ENCODE measurements at places on chromosomes 12 and 14.

- DNase-seq = no peak
Measured at GRCh38 chr14:105171004-105171673, 2.6 kb upstream of the JAG2 start.

DNA sequence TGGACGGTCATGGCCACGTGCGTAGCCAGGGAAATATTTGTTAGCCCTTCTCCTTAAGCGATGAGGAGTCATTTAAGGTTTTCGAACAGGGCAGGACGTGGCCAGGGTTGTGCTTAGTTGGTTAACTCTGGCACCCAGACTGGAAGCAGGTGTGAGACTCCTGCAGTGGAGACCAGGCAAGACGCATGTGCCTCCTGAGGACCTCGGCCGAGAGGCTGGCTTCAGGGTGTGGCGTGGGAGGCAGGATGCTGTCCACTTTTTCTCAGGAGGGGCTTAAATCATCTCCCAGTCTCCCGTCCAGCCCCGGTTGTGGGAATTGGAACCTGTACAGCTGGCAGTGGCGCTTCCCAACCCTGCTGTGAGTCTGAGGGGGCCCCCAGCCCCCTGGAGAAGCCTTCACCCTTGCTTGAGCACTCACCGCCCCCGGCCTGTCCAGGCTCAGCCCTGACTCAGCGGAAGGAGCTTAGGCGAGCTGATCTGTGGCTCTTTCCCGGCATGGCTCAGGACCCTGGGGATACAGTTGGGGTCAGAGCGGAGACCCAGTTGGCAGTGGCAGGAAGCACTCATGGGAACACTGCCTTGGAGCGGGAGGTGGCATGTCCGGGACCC lies 46.3 kb upstream of the TSPAN9 start:
- DNase-seq = no peak

DNA sequence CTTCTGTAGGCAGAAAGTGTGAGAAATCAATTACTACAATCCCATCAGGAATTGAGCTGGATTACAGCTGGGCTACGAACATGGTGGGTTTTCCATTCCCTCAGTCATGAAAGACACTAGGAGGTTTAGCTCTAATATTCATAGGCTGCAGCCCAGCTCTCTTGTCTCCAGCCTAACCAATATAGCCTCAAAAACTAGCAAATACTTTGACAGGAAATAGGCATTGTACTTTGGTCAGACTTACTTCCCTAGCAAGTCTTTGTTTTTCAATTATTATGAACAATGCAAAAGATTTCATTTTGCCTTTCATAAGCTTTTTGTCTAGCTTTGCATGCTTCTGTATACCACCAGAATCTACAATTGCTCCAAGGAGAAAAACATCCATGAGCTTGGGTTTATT lies 296.2 kb downstream of the GPHN start:
- DNase-seq = no peak

GRCh38 chr12:608413-608812 lies 54.8 kb downstream of the NINJ2 start:
- DNase-seq = no peak

DNA sequence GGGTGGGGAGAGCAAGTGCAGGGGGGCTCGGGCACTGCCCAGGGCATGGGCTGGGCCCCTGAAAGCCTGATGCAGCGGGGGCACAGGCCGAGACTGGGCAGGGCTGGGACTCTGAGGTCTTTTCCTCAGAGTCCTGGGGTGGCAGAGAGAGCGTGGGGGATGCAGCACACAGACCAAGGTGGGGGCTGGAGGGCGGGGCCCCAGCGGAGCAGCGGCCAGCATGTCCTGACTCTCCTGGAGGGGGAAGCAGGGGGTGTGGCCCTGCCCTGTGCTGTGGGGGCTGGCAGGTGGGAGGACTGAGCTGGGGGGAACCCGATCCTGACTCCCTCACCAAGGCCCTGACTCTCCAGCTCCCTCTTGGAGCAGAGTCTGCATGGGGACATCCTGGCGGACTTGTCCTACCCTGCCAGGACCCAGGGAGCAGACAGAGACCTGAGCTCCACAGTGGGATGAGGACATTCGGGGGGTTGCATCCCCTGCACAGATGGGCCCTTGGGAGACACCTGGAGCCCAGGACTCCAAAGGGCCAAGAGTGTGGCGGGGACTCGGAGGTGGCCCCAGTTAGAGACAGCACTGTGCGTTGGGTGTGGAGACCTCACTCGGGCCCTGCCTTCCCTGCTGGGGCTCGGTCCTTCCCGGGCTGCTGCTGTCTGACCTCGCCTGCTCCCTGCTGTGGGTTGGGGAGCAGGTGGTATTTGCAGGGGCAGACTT lies 326.1 kb downstream of the TMEM121 start:
- DNase-seq = no peak

DNA sequence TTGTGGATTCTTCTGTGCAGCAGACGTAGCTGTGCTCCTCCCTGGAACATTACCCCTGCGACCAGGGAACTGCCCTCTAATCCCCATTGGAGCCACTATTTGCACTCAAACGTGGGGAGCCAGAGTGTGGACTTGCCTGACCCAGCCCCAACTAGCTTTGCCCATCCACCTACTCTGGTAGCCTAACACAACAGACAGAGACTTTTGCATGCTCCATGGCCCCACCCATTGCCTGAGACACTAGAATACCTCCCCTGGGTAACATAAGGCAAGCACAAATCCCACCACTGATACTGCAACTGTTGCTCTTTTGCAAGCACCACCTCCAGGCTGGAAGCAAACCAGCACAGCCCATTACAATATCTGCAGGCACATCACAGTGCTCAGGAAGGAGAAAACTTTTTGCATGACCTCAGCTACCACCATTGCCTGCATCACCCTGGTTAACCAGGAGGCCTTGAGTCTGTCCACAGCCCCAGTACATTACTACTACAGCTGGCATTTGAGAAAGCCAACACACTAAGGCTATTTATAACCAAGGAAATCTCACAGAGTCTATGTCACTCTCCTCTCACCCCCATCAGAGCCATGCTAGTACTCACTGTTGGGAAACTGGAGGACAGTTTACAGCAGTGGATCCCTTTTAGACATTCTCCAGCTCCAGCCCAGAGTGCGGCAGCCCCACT lies 15.0 kb downstream of the CEP128 start:
- DNase-seq = no peak

DNA sequence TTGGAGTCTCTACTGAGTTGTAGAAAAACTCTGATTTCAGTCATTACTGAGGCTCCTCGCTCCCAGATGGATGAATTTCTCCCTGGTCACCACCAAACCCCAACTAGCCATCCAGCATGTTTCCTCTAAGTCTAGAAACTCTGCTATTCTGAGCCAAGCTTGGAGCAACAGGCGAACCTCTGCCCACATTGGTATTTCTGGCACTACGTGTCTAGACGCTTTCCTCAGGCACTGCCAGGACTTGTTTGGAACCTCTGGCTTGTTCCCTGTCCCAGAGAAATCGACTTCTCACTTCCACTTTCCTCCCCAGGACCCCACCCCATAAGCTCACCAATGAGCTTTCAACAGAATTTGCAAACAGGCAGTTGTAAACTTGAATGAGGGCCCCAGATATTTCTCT lies 27.6 kb downstream of the WSCD2 start:
- no peak for DNase-seq

DNA sequence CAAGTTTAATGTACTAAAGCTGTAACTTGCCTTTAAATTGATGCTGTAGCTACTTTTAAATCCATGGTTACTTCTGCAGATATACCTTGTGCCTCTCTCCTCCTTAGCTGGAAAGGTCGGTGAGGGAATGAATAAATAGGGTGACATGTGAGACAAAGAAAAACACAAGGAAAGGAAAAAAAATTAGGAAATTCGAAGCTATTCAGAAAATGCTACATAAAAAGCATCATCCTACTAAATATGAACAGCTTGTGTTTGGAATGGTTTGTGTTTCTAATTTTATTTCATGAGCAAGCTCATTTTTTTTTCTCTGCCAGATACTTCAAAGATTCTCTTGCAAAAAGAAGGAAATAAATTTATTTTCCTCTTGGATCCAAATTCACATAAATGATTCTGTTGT lies 186.3 kb upstream of the NUDT4 start:
- DNase-seq = no peak

DNA sequence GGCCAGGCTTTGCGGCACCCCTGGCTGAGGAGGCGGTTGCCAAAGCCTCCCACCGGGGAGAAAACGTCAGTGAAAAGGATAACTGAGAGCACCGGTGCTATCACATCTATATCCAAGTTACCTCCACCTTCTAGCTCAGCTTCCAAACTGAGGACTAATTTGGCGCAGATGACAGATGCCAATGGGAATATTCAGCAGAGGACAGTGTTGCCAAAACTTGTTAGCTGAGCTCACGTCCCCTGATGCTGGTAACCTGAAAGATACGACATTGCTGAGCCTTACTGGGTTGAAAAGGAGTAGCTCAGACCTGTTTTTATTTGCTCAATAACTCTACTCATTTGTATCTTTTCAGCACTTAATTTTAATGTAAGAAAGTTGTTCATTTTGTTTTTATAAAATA lies 9.9 kb downstream of the DYRK2 start:
- no peak for DNase-seq

DNA sequence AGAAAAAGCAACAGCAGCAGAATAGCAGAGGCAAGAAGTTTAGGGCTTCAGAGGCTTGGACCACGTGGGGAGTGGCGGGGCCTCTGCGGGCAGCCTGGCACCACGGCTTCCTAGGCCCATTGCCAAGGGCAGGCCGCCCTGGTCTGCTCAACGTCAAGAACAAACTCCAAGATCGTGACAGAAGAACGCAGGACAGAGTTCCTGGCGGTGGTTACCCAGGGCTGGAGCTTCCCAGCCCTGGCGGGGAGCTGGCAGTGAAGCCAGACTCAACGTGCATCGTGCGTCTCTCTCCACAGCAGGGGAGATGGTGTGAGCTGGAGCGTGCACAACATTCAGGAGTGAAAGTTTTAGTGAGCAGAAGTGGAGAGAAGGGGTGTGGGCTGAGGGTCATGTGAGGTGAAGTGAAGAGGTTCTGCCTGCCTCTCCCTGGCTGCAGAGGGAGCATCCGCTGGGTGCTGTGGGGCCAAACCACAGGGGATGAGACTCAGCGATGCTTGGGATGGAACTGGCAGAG lies 13.9 kb upstream of the CACNA2D4 start:
- DNase-seq = no peak

GRCh38 chr12:23681237-23681636 lies 268.2 kb downstream of the SOX5 start:
- DNase-seq = no peak

- no peak for DNase-seq
Measured at GRCh38 chr12:106137530-106138356, 1.0 kb downstream of the NUAK1 start.

GRCh38 chr12:40942326-40942725 lies 245.8 kb upstream of the PDZRN4 start:
- DNase-seq = no peak

DNA sequence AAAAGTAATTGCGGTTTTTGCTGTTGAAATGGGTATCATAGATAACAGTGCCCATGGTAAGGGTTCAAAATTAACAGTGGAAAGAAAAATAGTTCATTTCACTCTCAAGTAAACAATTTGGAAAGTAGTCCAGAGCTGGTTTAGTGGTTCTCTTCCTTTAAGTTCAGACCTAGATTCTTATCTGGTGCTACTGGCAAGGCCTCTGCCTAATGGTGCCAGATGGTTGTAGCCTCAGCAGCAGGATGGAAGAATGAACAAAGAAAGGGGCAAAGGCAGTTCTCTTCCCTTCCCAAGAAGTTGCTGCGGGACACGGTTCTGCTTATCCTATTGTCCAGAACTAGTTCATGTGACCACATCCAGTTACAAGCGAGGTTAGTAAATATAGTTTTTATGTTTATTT lies 10.5 kb downstream of the ARG2 start:
- no peak for DNase-seq

DNA sequence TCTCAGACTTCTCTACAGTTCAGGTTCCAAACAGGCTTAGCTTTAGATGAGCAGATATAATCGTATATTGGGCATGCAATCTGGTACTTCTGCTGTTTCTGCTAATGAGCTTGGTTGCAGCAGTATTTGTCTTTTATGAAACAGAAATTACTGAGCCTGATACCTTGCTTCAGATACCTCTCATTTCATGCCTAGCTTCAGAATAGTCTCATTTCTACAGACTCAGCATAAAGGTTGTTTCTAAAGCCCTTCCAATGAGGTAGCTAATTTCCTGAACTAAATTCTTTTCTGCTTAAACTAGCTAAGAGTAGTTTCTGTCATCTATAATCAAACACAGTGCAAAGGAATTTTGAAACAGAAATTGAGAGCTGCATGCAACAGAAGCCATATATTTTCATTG lies 275.0 kb upstream of the KITLG start:
- DNase-seq = no peak

DNA sequence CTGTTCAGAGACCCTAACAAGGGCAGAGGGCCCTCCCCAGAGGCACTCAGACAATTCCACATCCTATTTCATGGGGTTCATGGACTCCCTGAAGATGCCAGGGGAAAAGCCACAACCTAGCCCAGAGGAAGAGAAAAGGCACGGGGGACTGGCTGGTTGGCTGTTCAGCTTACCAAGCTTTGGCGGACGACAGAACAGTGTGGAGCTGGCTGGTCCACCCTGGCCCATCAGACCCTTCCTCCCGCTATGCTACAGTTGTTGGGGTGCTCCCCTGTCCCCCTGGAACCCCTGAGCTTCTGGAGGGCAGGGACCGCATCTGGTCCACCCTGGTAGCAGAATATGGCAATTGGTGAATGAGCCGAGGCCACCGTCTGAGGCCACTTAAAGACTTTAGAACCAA lies 6.3 kb downstream of the TESC start:
- DNase-seq = no peak

- DNase-seq = no peak
Measured at GRCh38 chr12:55957106-55957859, 8.6 kb downstream of the PMEL start.

- DNase-seq = no peak
Measured at GRCh38 chr14:55118761-55119160, 10.3 kb upstream of the LGALS3 start.

DNA sequence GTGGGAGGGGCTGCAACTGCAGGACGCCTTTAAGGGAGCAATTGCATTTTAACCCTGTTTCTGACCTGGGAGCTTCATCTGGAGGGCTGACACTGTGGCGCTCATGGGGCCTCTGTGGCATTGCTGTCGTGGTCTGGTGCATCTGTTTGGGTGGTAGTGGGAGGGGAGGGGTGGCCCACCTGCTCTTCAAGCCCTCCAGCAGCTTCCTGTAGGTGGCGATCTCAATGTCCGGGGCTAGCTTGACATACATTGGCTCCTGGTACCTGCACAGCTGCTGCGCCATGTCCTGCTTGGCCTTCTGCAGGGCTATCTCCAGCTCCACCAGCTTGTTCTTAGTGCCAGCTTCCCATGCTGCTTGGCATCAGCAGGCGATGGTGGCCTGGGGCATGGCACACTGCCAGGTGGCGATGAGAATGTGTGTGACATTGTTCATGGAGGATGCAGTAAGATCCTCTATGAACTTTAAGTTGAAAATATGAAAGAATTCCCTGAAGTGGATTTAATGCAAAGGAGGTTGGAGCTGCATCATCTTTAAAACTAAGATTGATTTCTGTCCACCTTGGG lies 7.7 kb upstream of the KRT82 start:
- DNase-seq = no peak

DNA sequence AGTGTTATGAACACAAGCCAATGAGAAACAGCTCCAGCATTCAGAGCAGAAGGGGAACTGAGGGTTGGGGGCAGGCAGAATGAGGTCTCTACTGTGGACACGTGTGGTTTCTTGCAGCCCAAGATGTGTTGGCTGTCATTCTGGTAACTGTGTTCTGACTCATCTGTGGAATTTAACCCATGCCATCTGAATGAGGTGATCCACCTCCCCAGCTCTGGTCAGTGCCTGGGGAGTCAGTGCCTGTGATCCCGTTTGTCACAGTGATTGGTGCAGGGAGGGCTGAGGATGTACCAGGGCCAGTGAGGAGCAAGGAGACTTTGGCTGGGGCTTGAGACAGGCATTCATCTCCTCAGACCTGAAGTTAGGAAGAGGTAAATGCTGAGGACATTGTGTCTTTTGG lies 216.8 kb downstream of the MSRB3 start:
- DNase-seq = no peak

- no peak for DNase-seq
Measured at GRCh38 chr12:68580911-68581310, 29.8 kb upstream of the RAP1B start.
